Spleen (tissue), 13 donors: ENCODE measurements at places on chromosomes 11 and 22. TPM values are rescaled to one million over a fixed set of nuclear protein-coding genes. Genes with fewer than 3 reads are reported as not detected.

DNA sequence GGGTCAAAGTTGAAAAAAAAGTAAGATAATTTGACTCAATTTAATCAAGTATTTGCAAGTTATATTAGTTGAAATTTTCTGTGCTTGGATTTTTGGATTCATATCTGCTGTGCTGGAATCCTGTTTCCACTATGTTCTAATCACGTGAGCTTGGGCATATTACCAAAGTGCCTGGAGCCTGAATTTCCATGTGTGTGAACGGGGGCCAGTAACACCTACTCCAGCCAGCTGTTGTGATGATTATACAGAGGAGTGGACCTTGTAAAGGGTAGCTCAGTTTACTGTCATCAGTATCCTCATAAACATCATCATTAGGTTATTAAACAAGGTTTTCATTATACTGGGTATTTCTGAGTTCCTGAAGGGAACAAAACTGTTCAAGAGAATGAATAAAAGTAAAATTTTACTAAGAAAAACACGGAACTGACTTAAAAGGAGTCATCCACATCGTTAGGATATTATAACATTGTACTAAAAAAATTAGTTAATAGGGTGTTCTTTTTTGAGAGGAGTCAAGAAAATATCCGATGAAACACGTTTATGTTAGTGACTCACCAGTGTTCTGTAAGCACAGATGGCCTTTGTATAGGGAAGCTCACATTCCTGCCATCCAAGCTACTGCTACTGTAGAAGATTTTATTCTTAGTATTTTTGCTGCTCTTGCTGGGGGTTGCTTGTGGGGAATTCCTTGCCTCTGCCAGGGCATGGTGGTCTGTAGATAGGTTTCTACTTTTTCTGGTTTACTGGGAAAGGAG, 144.1 kb downstream of the ARHGAP42 start:
- no peaks in the 10 kb centered on the region for H3K27me3 ChIP-seq
- H3K27ac ChIP-seq, result no peak overlapping the region
- no peaks in the 10 kb centered on the region for H3K36me3 ChIP-seq
- no peak for DNase-seq
- no peak overlapping the region for H3K4me3 ChIP-seq

- no peaks in the 10 kb centered on the region for H3K4me1 ChIP-seq
- no peaks in the 10 kb centered on the region for H3K27me3 ChIP-seq
- no peaks in the 10 kb centered on the region for H3K36me3 ChIP-seq
- no peak for DNase-seq
Measured at GRCh38 chr11:63262547-63262946, 19.1 kb upstream of the SLC22A25 start.

DNA sequence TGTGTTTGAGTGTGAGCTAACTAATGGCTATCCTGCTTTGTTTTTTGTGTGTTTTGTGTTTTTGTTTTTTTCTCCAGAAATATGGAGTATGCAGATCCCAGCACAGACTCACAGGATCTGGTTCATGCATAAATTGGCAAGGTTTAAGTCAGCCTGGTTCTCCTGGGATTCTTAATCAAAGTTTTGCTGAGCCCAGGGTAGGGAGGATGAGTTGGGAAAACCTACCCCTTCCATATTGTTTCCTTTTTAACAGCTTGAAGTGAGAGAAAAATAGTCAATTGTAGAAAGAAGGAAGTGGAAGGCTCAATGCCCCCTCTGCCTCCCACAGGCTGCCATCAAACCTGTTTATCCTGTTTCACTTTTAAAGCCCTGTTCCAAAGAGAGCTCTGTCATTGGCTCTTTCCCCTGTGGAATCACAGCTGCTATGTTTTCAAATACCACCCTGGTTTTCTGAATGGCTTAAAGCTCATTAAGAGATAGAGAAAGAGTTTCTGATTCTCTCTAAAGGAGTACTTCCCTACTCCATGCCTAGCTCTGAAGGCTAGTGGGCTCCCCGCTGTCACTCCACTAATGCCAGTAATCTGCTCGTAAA, 23.4 kb upstream of the CADM1 start:
- H3K4me1 ChIP-seq, result no peaks in the 10 kb centered on the region
- H3K4me3 ChIP-seq, result no peak overlapping the region
- H3K27ac ChIP-seq, result no peak overlapping the region
- no peak for DNase-seq
- no peaks in the 10 kb centered on the region for H3K36me3 ChIP-seq
- H3K27me3 ChIP-seq, result no peaks in the 10 kb centered on the region

DNA sequence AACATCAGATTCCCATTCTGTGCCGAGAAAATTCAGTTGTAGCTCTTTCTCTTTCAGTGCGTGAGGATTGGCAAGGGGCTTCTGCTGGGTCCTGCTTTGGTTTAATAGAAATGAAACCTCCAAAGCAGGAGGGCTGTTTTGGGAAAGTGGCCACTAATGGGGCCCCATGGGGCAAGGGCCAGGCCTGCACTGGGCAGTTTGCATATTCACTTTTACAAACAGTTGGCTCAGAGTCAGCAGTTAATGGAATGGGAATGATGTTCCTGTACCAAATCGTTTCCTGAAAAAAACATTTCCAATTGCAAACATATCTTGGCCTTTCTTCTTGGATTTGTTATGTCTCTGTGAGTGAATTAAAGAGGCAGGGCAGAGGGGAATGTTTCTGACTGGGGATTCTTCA, 92.1 kb downstream of the PARVA start:
- no peak overlapping the region for H3K4me3 ChIP-seq
- no peaks in the 10 kb centered on the region for H3K36me3 ChIP-seq

DNA sequence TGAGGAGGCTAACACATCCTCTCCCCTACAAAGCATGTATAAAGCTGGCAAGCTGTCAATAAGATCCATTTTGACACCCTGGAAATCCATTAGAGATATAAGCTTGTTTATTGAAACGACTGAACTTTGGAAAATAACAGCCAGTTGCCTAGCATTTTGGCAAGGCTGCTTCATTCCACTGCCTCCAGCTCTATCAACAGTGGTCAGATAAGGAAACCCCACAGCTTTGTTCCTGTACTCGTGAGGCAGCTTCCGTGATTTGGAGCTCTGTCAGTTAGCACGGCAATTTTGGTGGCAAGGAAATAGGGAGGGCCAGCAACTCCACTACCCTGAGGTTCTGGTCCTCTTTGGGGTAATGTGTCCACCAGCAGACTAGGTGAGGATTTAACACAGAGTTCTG, 2.0 kb upstream of the OR51S1 start:
- H3K4me3 ChIP-seq, result no peak overlapping the region
- no peaks in the 10 kb centered on the region for H3K4me1 ChIP-seq
- H3K27ac ChIP-seq, result no peak overlapping the region
- H3K27me3 ChIP-seq, result no peaks in the 10 kb centered on the region

DNA sequence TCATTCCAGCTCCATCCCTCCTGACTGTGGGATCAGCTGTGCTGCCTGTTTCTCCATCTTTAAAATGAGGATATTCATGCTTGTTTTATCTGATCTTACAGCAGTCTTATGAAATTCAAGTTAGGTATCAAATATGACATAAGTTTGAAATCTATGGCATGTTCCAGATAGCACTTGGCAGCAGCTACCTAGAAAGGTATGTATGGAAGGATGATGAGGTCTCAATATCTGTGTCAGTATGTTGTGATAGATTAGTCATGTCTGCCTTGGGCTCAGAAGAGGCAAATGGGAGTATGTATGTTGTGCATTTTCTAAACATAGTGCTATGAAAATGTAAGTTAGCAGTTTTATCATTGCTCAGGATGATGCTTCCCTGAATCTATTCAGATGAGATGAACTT, 122.1 kb downstream of the NAV2 start:
- no peaks in the 10 kb centered on the region for H3K4me1 ChIP-seq
- H3K27me3 ChIP-seq, result no peaks in the 10 kb centered on the region

GRCh38 chr11:101786916-101787315, 127.9 kb upstream of the CEP126 start:
- DNase-seq, result no peak
- no peaks in the 10 kb centered on the region for H3K27me3 ChIP-seq
- no peak overlapping the region for H3K27ac ChIP-seq
- H3K4me1 ChIP-seq, result no peaks in the 10 kb centered on the region
- no peak overlapping the region for H3K4me3 ChIP-seq

JRKL gene
- polyA plus RNA-seq, result 5.9 TPM

- DNase-seq, result no peak
- H3K4me1 ChIP-seq, result no peaks in the 10 kb centered on the region
- H3K4me3 ChIP-seq, result no peak overlapping the region
- H3K27ac ChIP-seq, result no peak overlapping the region
- no peaks in the 10 kb centered on the region for H3K27me3 ChIP-seq
- H3K36me3 ChIP-seq, result no peaks in the 10 kb centered on the region
Measured at GRCh38 chr22:48630433-48630754, 1197.3 kb downstream of the BRD1 start.

DNA sequence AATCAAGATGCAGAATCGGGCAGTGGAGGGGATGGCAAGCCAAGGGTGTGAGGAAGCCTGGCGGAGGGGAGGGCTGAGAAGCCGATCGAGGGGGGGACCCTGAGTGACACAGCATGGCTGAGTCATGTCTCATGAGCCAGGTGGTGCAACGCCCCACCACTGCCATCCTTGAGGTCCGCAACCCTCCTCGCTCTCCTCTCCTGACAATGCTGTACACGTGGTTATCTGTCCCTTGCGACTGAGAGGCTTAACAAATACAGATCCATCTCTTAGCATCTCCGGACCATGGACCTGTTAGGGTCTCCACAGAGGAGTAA, 14.2 kb downstream of the SLC22A12 start:
- no peaks in the 10 kb centered on the region for H3K36me3 ChIP-seq
- H3K4me1 ChIP-seq, result no peaks in the 10 kb centered on the region
- no peak for DNase-seq
- no peak overlapping the region for H3K4me3 ChIP-seq

BTG4 gene
- not detected for polyA plus RNA-seq

- no peaks in the 10 kb centered on the region for H3K27me3 ChIP-seq
- H3K4me3 ChIP-seq, result no peak overlapping the region
- peak overlapping the region; percentile 21 for H3K27ac ChIP-seq
- no peak for DNase-seq
- no peaks in the 10 kb centered on the region for H3K4me1 ChIP-seq
Measured at GRCh38 chr22:29336751-29337490, 21.4 kb upstream of the RASL10A start.

DNA sequence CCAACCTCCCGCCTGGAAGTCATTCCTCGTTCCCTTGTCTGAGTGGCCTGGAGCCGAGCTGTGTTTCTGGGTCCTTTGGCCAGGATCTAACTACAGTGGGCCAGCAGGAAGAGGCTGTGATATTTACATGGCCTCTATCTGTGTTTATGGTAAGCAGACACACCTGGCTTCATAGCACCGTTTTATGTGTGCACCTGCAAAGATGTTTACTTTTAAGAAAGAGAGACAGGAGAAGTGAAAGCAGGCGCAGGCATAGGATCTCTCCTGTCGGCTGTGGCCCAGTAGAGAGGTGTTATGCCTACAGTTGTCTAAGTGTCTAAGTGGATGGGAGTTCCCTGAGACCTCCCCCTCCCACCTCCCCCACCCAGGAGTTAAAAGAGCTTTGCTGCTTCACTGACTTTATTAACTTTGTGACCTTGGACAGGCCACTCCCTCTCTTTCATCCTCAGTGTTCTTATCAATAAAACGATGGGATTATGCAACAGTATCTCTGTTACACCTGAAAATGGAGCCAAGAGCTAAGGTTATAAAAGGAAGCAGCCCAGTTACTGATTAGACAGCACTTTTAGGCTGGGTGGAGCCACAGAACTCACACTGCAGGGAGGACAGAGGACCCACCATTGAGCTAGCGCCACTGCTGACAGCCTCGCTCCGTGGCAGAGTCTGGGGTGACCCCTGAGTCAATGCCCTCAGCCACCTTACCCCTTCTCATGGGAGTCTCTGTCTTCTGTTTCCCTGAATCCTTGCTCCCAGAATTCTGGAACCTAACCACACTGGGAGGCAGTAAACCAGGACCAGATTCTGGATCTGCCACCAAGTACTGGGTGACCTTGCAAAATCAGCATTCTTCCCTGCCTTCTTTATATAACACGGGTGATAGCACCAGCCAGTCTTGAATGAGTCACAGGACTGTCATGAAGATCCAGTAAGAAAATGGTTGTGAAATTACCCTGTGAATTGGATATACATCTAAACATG, 22.0 kb downstream of the ST14 start:
- H3K27ac ChIP-seq, result peak overlapping the region; percentile 80
- H3K36me3 ChIP-seq, result no peaks in the 10 kb centered on the region
- H3K4me1 ChIP-seq, result peaks cover 4% of the 10 kb centered on the region
- no peaks in the 10 kb centered on the region for H3K27me3 ChIP-seq
- DNase-seq, result no peak
- no peak overlapping the region for H3K4me3 ChIP-seq

DNA sequence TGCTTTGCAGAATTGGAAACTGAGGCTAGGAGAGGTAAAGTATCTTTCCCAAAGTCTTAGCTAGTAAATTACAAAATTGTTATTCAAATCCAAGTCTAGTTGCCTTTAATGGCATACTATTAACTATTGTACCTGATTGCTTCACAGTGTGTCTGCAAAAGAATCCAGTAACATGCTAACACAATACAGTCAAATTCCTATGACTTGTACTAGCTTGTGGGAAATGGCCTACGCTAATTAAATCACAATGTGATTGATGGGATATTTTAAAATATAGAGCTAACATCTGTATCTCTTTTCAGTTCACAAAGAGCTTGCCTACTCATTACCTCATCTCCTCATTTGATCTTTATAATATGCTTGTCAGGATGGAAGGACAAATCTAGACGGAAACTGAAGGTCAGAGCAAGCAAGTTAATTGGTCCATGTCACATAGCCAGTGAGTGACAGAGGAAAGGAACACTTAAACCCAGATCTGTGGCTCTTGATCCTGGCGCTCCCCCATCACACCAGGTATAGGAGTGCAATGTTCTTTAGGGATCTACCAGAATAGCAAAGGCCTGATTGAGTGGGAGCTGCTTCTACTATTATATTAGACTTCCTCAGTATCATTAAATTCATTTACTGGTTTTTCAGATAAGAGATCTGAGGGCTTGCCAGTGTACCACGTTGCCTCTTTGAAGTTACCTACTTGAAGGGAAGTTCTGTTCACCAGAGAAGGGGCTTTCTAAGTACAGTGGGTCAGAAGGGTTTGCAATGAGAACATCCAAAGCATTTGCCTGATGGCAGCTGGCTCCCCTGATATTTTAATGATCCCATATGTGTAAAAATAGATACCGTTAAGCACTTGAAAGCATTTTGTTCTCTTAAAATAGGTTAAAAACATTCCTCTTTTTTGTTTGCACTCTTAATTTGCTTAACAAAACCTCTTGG, 213.6 kb upstream of the SESN3 start:
- H3K4me1 ChIP-seq, result no peaks in the 10 kb centered on the region
- H3K27me3 ChIP-seq, result no peaks in the 10 kb centered on the region
- no peaks in the 10 kb centered on the region for H3K36me3 ChIP-seq
- DNase-seq, result no peak
- H3K4me3 ChIP-seq, result no peak overlapping the region

DNA sequence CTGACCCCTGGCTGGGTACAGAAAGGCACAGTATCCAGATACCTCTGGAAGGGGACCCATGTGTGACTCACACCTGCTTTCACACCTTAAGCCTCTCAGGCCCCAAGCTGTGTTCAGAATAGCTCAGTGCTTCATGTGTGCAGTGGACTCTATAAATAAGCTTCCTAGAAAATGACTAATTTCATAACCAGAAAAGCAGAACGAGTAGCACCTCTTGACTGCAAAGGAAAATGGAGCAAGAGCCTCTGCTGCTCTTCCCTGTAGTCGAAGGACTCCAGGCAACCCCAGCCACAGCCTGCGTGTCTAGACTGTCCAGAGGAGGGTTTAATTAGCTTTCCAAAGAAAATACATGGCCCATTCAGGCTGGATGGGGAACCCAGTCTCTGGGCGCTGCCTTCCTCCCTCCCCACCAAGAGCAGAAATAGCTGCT, 23.1 kb downstream of the PTPN5 start:
- no peaks in the 10 kb centered on the region for H3K27me3 ChIP-seq
- H3K4me3 ChIP-seq, result no peak overlapping the region
- no peaks in the 10 kb centered on the region for H3K4me1 ChIP-seq
- no peaks in the 10 kb centered on the region for H3K36me3 ChIP-seq
- H3K27ac ChIP-seq, result no peak overlapping the region

OR8D1 gene
- polyA plus RNA-seq, result not detected

CD6 gene
- 21.8 TPM for polyA plus RNA-seq
